ENCODE measurements at places on chromosomes 13 and 19.

- no peak for DNase-seq
Observed at GRCh38 chr19:55109527-55110291, 7.7 kb downstream of the PPP1R12C start.

GRCh38 chr19:44909775-44910174, 4.2 kb downstream of the APOE start:
- no peak for DNase-seq

- peak; percentile 51 for DNase-seq
Observed at GRCh38 chr19:19321141-19321577, 530 bp downstream of the MAU2 start.

- peak; percentile 57 for DNase-seq
Observed at GRCh38 chr19:3359919-3360420, 6.4 kb upstream of the NFIC start.

DNA sequence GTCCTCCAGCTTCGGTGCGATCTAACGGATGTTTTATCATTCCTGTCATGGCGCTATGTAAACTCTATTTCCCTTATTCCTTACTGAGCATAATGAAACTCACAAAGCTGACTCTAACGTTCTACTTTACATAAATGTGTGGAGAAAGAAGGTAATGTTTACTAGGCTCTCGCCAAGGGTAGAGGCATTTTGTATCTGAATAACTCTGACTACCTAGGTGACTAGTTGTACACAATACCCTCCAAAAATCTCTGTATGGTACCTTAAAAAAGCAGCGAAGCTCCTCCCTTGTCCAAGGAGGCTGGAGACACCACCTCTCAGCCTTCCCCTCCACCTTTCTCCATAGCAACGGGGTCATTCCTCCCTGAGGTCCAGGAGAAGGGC, 316 bp upstream of the ZNF530 start:
- DNase-seq, result no peak

DNA sequence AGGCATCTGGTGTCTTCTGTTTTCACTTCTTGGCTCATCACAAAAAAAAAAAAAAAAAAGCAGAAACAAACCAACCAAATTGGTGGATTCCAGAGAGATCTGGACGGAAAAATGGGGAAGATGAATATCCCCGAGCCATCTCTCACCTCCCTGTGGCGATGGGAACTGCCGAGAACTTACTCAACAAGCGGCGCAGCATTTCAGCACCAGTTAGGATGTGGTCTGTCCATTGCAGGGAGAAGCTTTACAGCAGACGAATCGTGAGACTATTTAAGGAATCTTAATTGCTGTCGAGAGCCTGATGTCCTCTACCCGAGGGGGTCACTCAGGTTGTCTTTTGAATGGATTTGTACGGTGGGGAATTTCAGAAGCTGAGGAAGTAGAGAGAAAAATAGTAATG, 17.3 kb upstream of the KDM4B start:
- no peak for DNase-seq

GRCh38 chr19:35316560-35316959, 12.4 kb upstream of the CD22 start:
- DNase-seq, result no peak

GRCh38 chr13:67023130-67023876, 206.8 kb downstream of the PCDH9 start:
- DNase-seq, result no peak

- DNase-seq, result no peak
Observed at GRCh38 chr13:53901593-53901992, 873.0 kb downstream of the OLFM4 start.

DNA sequence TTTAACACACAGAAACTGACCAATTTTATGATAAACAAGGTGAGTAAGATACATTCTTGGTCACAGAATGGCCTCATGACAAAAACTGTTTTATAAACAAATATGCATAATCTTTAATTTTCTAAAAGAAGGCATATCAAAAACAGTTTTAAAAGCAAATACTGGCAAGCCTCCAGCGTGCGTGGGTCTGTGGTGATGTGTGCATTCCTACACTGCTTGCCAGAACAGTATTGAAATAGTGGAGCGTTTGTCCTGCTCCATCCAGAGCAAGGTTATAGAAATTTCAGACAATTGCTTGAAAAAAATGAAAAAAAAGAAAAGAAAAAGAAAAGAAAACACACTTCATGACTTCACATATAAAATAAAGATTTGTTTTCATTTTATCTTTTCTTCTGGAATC, 140.9 kb downstream of the MZT1 start:
- DNase-seq, result no peak

DNA sequence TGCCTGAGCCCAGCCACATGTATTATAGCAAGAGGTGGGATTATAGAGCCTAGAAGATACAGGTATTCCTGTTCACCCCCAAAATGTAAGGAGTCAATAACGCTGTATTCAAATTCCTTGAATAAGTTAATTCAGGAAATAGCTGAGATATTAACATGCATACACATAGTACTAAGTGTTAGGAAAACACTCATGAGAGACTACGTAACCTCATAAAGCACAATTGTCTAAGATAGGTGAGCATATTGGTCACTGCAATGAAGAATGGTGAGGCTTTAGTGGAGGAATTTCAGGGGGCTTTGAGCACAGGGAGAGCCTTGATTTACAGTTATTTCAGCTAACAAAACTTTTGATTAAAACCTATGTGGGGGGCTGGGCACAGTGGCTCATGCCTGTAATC, 161.6 kb downstream of the LMO7 start:
- DNase-seq, result no peak

DNA sequence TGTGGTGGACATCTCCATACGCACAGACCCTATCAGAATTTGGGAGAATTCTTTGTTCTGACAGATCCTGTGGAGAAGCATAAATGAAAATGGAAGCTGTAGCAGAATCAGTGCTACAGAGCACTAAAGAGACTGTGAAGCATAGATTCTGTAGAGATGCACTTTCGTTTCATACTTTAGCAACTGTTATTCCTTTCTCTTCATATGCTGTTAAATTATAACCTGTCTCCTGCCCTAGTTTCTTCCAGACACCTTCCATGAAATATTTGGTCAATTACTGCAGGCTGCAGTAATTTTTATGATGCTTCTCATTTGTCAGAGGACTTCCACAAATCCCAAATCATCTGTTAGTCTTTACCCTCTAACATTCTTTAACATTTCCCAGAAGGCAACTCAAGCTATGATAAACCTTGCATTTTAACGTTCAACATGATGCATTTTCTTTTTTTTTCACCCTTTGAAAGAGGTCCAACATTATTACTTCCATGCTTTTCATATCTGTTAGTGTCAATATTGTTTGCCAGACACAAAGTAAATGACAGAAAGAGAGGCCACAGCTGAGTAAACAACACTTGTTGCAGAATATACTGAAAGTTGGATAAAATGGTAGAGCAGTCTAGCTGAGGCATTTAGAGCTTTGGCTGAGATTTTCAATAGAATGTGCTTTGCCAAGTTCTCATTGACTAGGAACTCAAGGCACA, 412.7 kb downstream of the LMO7 start:
- DNase-seq, result no peak
